ENCODE measurements at places on chromosomes 13 and 19.

DNA sequence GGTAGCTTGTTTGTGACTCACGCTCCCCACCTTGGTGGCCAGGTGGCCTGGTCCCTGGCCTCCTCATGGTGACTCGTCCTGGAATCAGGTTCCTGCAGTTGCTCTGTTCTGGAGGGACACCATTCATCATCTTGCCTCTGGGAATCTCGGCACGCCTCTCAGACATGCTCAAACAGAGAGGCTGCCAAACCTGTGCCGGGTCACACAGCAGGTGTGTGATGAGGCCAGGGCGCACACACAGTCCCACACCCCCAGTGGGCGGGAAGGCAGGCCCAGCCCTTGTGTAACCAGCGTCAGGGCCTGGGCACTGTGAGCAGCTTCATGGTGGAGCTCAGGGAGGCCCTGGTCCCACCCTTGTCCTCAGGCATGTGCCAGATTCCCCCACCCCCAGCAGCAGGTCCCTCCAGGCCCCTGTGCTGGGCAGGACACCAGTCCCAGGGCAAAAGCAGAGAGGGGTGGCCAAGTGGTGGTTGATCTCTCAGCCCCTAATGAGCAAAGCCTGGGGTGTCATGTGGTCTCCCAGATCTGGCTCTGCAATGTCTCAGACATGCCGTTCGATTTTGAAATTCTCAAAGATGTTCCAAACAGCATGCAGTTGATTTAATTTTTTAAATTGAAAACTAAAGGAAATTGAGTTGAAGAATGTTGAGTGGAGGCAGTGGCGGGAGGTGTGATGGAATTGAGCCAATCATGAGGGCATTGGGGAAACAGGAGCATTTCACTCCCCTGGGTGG lies 12.1 kb downstream of the CEBPA start:
- peak; percentile 59 for DNase-seq

- DNase-seq: peak; percentile 79
These were observed 12.7 kb upstream of the FKRP start for GRCh38 chr19:46732966-46733689.

GRCh38 chr13:71789693-71790329 lies 77.2 kb downstream of the DACH1 start:
- no peak for DNase-seq

DNA sequence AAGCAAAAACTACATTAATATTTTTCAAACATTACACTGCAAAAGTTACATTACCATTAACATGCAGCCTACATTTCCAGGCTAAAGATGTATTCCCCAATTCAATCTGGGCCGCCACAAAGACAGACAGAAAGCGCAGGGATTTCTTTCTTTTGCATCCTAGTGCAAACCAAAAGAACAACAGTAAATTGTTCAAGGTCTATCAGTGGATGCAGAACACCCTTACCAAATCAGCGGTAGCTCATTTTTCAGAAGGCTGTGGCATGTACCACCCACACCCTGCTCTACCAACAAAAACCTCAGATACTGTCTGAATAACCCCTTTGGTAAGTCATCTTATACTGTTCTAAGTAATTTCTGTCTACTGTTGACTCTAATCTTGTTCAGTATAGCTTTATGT lies 3.6 kb downstream of the TPT1 start:
- no peak for DNase-seq

GRCh38 chr13:45695198-45695730 lies 6.9 kb upstream of the CBY2 start:
- no peak for DNase-seq

DNA sequence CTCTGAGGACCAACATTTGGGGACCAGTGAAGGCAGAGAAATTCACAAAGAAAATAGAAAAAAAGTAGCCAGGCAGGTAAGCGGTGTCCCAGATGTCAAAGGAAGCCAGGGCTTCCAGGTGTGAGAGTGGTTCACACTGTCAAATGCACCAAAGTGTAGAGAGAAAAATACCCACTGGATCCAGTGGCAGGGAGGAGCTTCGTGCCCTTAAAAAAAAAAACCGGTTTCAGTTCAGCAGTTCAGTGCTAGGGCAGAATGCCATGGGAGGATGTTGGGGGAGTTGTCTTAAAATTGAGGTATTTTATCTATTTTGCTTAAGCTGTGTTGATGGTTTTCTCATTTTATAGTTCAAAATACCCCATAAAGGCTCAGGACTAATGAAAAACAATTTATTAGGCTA lies 47.8 kb upstream of the C1QTNF9 start:
- DNase-seq: no peak

DNA sequence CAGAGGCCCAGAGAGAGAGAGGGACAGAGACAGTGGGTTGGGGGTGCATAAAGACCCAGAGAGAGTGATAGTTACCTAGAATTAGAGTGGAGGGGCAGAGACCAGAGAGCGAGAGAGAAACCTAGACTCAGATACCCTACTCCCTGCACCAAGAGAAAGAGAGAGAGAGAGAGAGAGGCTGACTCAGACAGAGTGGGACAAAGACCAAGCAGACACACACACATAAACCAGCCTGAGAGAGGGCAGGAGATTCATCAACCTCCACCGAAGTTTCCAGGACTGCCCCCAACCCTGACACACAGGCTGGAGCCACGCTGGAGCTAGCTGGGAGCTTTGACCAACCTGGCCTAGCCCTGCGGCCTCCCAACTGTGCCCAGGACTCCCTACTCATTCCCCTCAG lies 12.9 kb downstream of the SYT3 start:
- DNase-seq: no peak

- no peak for DNase-seq
These were observed 18.7 kb upstream of the SERP2 start for GRCh38 chr13:44354884-44355283.

DNA sequence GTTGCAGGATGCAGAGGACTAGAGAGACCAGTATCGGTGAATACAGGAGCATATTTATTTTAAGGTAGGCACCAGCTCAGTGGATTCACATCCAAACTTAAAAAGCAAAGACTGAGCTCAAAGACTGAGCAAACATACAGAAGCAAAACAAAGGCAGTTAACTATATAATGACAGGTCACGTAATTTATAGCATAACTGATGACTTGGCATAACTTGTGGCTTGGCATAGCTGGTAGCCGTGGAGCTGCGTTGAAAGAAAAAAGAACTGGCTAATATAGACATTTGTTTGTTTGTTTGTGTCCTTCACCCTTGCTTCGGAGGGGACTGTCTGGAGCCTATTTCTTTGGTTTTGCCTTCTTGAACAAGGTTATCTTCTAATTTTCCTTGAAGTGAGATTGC lies 33.7 kb downstream of the ZNF493 start:
- DNase-seq: no peak

- peak; percentile 39 for DNase-seq
These were observed 59.7 kb downstream of the SIPA1L3 start for GRCh38 chr19:37966662-37967231.

- DNase-seq: no peak
These were observed 68.4 kb downstream of the SPATA13 start for GRCh38 chr13:24228852-24229458.

GRCh38 chr13:110443622-110444225 lies 117.8 kb downstream of the RAB20 start:
- DNase-seq: no peak

DNA sequence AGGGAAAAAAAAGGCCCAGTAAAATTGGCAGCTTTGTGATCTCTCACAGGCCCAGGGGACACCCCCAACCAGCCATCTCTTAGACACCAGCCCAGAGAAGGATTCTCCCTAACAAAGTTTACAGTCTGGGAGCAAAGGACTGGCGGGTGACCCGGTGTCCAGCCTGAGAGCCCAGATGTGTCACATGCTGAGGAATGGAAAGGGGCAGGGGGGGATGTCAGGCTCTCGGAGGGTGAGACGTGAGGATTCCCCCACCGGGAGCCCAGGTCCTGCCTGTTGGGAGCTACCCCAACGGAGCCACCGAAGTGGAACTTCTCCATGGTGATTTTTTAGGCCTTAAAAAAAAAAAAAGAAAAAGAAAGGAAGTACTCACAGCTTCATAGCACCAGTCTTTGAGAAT lies 4.8 kb upstream of the CTXN1 start:
- DNase-seq: no peak

GRCh38 chr13:43110658-43111057 lies 87.3 kb downstream of the DNAJC15 start:
- DNase-seq: no peak

GRCh38 chr19:29492769-29493168 lies 33.0 kb upstream of the VSTM2B start:
- DNase-seq: no peak

DNA sequence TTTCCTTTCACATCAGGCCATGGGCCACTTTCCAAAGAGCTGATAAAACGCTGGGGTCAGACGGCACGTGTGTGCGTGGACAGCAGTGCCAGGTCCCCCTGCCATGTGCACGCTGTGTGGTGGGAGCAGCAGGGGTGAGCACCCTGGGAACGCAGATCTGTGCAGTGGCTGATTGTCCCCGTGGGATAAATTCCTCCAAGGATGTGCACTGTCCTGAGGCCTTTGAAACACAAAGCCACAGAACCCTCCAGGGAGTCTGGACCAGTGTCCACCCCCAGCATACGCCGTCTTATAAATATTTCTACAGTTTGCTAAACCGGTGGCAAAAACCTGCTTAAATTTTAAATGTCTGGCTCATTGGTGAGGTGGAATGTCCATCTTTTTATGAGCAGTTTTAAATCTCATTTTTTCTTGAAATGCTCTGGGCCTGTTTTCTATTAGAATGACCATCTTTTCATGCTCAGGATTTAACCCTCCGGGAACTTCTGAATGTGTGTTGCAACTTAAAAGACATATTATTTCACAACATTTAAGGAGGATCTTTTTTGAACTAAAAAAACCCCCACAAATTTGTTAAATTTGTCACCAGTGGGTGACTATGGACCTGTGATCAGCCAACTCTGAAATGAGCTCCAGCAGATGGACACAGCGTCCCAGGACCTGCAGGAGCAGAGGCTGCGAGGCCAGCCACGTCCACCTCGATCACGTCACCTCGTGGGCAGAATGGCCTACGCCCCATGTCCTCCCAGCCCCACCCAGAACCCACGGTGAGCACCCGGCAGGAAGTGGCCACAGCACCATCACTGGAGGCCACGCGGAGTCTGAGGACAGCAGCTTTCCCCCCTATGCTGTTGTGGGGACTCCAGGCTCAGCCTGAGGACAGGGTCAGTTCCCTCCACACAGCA lies 68.6 kb downstream of the RASA3 start:
- peak; percentile 85 for DNase-seq

- peak; percentile 63 for DNase-seq
These were observed 10.2 kb upstream of the CARM1 start for GRCh38 chr19:10861103-10861651.

- no peak for DNase-seq
These were observed 177.6 kb downstream of the SHISA2 start for GRCh38 chr13:25874064-25874737.

DNA sequence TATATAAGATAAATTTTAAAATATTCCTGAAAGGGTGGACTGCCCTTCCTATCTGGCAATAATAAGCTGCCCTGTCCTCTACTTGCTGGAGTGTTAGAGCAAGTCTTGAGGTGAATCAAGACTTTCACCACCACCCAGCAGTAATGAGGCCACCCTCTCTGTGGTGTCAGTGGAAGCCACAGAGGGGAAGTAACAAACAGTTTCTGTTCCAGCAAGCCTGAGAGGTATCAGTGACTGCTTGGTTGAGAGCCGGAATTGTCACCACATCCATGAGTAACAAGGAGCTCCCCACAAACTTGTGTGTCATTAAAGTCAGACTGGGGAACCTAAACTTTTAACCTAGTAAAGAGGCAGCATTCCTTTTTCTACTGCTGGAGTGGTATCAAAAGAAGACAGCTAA lies 532.7 kb upstream of the SPRY2 start:
- no peak for DNase-seq

DNA sequence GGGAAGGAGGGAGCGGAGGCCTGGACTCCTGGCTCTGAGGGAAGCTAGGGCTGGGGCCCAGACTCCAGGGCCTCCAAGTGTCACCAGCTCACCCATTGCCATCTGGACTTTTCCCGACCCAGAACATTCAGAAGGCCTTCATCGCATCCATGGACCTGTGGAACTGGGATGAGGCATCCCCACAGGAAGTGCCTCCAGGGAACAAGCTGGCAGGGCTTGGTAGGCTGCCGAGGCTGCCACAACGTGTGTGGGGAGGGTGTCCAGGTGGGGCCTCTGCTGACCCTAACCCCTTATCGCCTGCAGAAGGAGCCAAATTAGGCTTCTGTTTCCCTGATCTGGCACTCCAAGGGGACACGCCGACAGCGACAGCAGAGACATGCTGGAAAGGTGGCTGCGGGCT lies 767 bp downstream of the ETV2 start:
- no peak for DNase-seq

GRCh38 chr19:21463449-21464105 lies 41.8 kb upstream of the ZNF429 start:
- peak; percentile 63 for DNase-seq

- DNase-seq: peak; percentile 85
These were observed 5.0 kb downstream of the LYL1 start for GRCh38 chr19:13097463-13098258.

- DNase-seq: no peak
These were observed 61.1 kb upstream of the NPAS1 start for GRCh38 chr19:46958532-46958931.

- DNase-seq: peak; percentile 66
These were observed 30.8 kb downstream of the KLF2 start for GRCh38 chr19:16355293-16356043.

DNA sequence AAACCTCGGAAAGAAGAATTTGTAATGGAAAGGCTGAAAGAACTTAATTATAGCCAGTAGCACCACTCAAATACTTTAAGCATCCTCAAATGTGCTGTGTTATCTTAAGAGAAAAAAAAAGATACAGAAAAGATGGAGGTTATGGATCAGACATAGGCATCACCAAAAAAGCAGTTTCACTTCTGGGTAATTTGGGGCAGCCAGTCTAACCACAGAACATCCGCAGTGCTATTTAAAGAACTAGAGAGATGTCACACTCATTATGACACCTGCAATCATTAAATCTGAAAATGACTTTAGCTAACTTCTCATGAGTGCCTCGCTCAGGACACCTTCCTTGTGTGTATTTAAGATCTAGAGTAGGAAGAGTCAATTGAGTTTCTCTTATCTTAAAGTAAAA lies 211.8 kb downstream of the RBM26 start:
- DNase-seq: no peak

DNA sequence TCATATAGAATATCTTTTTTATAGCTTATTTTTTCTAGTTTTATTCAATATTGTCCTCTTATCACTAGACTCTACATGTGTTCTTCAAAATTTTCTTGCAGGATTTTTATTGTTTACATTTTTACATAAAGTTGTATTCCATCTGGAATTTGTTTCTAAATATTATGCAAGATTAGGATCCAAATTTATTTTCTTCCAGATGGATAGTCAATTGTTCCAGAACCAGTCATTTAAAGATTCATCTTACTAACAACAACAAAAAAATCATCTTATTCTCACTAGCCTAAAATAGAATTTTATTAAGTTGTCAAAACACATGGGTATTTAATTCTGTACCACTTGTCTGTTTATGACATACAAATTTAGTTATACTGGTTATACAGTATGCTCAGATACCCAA lies 390.4 kb upstream of the GPC6 start:
- no peak for DNase-seq
